Stimulated activated CD8-positive, alpha-beta memory T cell treated with anti-CD3 and anti-CD28 coated beads, Interleukin-4, amount 100 ng/mL, for 4 hours (primary cell): ENCODE measurements at places on chromosomes 16 and 17.

DNA sequence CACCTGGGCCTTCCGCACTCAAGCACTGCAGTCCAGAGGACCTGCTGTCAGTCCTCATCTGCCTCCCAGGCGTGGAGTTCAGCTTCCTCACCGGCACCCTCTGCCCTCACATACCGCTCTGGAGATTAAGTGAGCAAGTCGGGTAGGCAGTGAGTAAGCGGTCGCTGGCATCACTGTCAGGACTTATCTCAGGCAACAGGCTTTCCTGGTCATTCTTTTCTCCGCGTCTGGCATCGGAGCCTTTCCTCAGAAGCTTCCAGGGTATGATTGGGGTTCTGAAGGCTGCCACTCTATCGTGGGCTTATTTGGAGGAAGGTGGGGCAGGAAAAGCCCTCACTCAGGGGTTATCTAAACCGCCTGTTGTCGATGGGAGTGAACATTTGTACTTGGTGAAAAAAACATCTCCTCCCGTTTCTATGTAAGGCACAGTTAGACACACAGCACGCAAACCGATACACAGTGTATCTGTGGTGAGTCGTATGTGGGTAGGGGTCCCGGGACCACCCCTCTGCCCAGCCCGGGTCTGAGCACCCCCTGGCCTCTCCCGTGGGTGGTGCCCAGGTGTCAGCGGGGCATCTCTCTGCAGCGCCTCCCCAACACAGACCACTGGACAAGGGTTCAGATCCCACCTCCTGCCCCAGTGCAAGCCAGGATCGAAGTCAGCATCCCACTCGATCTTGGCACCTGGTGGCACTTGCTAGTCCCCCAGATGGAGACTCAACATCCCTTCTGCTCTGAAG is 92.5 kb upstream of the PLCG2 start:
- DNase-seq: no peak

DNA sequence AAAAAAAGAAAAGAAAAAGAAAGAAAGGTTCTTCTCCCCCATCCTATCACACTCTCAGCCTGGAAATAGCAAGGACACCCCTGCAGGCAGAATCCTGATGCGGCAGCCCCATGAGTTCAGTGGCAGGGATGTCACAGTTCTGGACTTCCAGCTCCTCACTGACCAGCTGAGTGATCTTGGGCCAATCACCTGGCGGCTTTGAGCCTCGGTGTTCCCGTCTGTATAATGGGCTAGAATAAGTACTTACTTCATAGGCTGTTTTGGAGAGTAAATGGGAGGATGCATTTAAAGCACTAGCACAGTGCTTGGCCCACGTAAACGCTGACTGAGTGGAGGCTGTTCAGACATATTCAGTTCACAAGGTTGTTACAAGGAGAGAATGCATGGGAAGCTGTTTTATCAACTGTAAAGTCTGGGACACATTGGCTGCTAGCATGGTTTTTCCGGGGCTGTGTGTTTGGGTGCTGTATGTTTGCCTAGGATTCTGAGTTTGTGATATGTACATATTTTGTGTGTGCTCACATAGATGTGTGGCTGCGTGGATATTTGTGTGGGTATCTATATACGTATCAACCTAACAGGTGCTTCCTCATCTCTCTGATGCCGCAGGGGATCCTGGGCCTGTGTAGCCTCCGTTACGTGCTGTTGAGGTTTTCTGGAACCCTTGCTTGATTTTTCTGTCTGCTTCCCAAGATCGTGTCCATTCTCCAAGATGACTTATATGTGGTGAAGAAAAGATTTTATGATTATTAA is 3.4 kb downstream of the BHLHA9 start:
- no peak for DNase-seq

DNA sequence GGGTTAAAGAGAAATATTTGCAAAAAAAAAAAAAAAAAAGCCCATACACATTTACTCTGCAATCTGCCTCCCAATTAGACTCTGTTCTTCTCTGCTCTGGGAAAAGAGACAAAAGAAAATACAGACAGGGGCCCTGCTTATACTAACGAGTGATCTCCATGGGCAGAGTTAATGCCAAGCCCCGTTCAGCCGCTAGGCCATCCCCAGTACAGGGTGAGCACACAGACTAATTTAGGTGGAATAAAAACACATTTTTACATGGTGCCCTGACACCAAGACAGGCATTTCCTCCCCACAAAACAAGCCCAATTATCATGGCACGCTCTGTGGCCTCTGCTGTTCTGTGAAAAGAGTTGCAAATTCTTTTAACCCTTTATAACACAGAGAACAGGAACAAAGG is 356.3 kb upstream of the C16orf82 start:
- DNase-seq: no peak

DNA sequence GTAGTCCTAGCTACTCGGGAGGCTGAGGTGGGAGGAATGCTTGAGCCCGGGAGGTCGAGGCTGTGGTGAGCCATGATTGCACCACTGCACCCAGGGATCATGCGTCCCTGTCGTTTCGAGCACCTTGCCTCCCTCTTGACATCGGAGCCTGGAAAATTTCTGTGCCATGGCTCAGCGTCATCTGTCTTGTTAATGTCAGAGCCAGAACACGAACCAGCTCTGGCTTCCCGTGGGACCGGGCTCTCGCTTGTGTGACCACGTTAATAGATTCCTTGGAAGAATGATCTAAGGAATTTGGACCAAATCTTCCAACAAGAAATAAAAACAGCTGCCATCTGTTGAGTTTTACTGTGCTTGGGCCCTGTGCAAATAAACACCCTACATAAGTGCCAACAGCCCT is 117.7 kb downstream of the ABCC1 start:
- no peak for DNase-seq

DNA sequence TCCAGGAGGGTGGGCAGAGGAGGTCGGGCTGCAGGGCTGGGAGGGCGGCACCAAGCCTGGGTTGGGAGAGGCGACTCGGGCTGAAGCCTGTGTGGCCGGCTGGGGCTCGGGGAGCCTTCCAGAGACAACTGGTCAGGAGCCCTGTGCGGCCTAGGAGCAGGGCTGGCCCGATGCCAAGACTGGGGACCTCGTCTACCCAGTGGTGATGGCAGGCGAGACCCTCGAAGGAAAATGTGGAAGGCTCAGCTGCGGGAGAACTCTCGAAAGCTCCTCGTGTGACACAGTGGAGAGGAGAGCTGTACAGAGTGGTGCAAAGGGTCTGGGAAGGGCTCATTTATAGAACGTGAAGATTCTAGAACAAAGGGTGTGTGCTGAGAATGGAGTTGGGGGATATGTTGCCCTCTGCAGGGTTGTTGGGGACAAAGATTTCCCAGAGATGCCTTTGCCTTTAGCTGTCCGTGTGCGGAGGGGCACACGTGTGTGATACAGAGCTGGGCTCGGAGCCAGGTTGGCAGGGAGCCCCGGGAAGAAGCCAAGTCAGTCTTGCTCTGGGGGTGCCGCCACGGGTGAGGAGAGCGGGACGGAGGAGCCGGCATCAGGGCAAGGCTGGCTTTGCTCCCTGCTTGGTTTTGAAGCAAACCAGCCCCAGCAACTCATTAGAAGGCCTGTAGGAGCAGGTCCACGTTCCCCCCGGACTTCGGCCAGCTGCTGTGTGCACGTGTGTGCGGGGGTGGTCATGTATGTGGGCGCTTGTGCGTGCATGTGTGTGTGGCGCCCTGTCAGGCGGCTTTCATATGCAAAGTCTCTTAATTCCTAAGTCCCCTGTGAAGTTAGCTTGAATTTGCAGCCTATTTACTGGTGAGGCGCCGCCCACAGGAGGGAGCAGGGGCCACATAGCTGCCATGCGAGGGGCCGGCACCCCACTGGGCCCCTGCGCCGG is 132.4 kb upstream of the CHMP6 start:
- no peak for DNase-seq

DNA sequence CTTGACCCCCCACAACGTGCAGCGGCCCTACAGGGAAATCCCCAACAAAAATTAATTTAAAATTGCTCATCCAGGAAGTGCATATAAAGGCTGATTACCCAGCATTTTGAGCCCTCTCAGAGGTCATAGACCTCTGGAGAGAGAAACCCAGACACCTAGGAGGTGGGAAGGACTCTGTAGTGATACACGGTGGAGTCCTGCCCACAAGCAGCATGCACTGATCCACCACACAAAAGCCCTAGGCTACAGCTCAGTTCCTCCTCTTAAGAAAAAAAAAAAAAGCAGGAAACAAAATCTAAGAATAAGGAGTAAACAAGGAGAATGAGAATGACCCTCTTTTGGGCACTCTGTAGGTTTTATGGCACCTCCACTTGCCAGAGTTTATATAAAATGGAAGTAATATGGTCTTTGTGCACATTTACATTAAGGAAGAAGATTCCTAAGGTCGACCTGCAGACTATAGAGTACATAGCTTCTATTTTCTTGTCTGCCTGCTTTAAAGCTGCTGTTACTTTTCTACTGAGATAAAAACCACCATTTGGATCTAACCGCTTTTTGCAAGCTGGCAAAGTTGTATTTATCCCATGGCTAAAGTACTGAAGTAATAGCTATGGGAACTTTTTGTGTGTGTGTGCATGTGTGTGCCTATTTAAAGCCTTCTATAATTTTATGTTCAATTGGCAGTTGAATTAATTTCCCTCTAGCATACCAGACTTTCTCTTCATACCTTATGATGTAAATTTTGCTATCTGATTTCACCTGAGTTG is 46.9 kb downstream of the ACSM1 start:
- no peak for DNase-seq

DNA sequence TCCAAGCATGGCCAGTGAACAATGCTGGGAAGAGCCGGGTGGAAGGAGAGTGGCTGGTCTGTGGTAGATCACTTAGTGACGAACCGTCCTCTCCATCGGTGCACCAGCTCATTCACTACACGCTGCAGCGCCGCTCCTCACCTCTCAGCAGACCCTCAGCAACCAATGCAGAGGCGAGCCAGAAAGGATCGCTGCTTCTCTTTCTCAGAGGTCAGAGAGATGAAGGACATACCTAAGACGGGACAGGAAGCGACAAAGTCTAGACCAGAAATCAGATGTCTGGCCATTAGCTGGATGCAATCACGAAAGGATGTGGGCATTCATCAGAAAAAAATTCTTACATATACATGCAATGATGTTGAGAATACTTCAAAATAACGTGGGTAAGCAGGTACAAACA is 26.9 kb downstream of the NSMCE1 start:
- no peak for DNase-seq

GRCh38 chr17:62030264-62030663 is 34.8 kb downstream of the MED13 start:
- DNase-seq: no peak

DNA sequence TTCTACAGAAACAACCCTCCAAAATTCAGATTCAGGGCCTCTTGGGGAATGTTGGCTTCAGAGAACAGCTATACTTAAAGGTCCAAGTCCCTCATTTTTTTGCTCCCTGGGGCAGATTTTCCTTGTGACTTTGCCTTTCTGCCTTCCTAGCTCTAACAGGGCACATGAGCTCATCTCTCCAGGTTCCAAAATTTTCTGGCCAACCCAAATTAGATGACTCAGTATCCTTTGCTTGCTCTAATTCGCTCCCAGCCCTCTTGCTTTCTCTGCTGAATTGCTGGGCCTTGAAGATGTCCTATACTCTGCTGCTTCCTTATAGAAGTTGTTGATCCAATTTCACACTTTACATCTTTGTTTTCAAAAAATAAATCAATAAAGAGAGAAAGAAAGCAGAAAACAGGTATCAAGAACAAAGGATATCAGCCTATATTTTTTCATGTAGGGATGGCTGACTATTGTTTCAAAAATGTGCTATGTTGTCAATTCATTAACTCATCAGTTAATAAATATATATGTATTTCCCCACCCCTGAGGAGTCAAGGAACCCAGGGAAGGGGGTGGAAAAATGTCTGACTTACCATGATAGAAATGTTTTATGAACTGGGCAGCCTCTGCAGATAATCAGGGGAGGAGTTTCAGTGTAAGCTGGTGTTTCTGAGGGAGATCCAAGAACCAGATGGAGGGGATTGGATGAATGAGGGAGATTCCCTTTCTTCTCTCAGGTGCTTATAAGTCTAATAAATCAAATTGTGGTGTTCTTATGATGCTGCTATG is 1.0 kb upstream of the KRTAP4-2 start:
- DNase-seq: no peak

GRCh38 chr17:59287452-59287851 is 44.0 kb upstream of the YPEL2 start:
- no peak for DNase-seq

GRCh38 chr17:35774499-35774898 is 13.8 kb downstream of the C17orf50 start:
- DNase-seq: no peak

DNA sequence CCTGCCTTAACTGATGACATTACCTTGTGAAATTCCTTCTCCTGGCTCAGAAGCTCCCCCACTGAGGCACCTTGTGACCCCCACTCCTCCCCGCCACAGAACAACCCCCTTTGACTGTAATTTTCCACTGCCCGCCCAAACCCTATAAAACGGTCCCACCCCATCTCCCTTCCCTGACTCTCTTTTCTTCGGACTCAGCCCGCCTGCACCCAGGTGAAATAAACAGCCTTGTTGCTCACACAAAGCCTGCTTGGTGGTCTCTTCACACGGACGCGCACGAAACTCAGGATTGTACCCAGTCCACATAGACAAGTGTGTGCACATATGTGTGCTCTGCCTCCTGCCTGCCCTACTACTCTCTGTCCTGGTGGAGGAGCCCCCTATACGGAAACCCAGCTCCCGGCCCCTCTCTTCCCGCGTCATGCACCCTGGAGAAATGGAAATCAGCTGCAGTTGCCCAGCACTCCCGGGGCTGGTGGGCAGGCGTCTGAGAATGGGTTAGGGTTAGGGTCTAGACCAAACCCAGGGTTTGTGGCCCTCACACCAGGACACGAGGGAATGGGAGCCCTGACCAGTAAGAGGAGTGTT is 2.4 kb upstream of the RHBDF1 start:
- DNase-seq: no peak

DNA sequence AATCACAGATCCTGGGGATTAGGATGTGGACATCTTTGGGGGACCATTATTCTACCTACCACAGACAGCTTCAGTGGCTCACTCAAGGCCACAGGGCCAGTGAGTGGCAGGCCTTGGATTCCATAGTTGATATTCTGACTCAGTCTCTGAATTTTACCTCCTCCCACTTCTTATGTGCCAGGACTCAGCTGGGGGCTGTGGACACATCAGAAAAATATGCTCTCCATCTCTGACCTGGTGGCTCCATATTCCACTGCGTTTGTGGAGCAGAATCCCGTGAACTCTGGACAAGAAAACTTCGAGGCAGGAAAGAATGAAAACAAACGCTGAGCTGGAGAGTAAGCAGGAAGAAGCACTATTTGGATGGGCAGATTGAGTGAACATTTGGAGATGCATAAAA is 301.8 kb upstream of the MAF start:
- DNase-seq: no peak
